ENCODE measurements at places on chromosomes 1 and 21.
A peak's percentile ranks its signal among the peaks of the same experiment; 100 is the strongest.

- ATAC-seq = peak; percentile 19
Measured at GRCh38 chr1:41360074-41360785, 1.0 kb upstream of the FOXO6 start.

GRCh38 chr1:187691439-187691838, 862.7 kb downstream of the PLA2G4A start:
- ATAC-seq = peak; percentile 61

- no peak for ATAC-seq
Measured at GRCh38 chr1:48873944-48874343, 97.3 kb upstream of the BEND5 start.

- no peak for ATAC-seq
Measured at GRCh38 chr1:224339442-224340033, 9.6 kb upstream of the NVL start.

- no peak for ATAC-seq
Measured at GRCh38 chr1:227004796-227005195, 64.7 kb downstream of the COQ8A start.

GRCh38 chr1:65260851-65261473, 48.4 kb upstream of the DNAJC6 start:
- peak; percentile 75 for ATAC-seq

- no peak for ATAC-seq
Measured at GRCh38 chr1:4319496-4319895, 334.9 kb upstream of the AJAP1 start.

- no peak for ATAC-seq
Measured at GRCh38 chr1:84409888-84410287, 11.6 kb downstream of the DNASE2B start.

DNA sequence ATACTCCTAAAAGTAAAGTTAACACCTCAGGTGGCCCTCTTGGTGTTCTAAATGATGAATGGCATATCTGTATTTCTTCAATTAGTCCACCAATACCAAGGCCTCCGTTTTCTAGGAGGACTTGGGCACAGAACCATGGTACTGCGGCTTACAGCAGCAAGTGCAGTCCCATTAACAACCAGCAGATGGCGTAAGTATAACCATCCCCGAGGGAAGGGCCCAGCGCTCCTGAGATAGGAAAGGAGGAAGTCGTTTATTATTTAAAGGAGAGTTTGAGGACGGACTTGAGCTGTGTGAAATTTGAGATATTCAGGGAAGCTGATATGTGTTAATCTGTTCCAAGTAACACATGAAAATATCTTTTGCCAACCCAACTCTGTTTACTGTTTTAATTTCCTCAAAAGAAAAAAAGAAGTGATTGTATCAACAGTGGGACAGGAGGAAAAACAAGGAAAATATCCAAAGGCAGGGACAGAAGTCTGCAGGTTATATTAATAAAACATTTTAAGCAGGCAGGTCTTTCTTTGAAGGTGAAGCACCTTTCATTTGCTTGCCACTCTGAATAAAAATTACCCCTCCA, 37.7 kb upstream of the KCNJ15 start:
- peak; percentile 77 for ATAC-seq

- ATAC-seq = no peak
Measured at GRCh38 chr1:34262921-34263320, 86.2 kb downstream of the C1orf94 start.

GRCh38 chr1:10288029-10288615, 77.8 kb downstream of the KIF1B start:
- no peak for ATAC-seq

DNA sequence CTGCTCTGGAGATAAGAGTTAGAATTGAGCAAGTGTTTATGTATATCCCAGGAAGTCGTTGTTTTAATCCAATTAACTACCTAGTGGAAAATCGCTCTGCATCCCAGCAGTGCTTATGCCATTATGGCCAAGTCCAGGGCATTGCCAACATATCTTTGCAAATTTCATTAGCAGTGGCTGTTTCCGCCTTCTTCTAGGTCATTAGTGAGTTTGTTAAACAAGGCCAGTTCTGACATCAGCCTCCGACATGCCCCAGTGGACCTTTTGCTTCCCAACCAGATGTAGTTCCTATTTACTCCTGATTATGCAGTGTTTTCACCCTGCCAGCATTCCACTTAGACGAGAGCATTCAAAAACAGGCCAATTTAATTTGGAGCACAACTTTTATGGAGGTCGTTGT, 106.8 kb upstream of the FAM78B start:
- ATAC-seq = no peak

DNA sequence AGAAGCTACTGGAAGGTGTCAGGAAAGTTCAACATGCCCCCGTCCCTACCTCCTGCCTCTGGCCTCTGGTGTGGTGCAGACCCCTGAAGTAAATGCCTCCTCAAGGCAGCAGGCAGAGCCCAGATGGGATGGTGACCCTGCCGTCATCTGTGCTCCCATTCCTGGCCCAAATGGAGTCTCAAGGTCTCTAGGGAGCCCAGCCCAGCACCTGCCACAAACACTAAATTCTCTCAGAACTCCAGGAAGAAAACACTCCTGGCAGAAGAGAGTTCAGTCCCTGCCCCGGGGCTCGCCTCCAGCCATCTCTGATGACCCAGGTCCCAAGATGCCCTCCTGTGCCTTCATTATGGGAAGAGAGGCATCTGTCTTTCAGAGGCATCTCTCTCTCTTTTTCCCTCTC, 261.6 kb upstream of the TMEM51 start:
- no peak for ATAC-seq

GRCh38 chr1:172589553-172589952, 56.6 kb downstream of the SUCO start:
- ATAC-seq = no peak

DNA sequence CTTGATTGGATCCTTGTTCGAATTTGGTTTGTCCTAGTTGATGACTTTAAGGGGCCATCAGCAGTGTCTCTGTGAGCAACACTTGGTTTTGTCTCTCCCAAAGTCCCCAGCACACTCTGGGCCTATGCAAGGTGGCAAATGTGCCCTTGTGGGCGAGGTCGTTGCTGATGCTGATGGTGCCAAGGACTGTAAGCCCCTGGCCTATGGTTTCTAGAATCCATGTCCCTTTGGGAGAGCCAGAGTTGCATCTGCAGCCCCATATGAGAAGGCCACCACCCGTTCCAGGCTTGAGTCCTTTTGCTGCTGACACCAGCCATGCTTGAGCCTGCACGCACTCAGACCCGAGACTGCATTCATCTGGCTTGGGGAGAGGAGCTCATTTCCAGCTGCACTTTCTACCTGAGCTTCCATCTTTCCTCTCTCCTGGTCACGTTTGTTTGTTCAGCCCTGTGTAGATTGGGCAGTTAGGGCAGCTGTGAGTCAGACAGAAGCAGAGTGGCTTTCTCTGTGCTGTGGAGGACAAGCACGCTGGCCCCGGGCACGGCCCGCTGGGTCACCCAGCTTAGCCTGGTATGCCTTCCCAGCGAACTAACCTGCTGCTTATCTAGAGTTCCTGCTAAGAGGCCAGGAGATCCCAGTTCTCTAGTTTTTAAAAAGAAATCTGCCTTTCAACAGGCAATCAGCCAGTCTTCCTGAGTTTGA, 52.1 kb upstream of the CSF3R start:
- no peak for ATAC-seq

GRCh38 chr1:195709821-195710220, 898.4 kb downstream of the KCNT2 start:
- ATAC-seq = no peak

DNA sequence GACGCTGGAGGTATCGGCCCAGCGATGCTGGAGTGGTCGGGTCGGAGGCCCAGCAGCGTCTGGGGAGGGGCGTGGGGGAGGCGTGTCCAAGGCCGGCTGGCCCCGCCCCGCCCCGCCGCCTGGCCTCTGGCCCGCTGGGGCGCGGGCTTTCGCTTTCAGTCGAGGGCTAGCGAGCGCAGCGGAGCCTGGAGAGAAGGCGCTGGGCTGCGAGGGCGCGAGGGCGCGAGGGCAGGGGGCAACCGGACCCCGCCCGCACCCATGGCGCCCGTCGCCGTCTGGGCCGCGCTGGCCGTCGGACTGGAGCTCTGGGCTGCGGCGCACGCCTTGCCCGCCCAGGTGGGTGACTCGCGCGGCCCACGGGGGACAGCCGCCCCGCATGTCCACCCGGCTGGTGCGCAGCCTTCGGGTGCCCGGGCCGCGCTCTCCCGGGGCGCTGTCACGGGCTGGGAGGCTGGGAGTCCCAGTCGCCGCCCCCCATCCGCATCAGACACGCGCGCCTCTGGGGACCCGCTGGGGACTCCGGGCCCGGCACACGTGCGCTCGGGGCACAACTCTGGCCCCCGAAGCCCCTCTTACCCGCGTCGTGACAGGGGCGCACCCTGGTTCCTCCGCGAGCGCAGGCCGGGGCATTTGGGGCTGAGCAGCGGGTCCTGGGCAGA, at the start of gene TNFRSF1B:
TNFRSF1B (plus strand) TSS at position 158 of the 659 bp plus-strand sequence; CDS start at position 259, 101 bp downstream.
- ATAC-seq = peak; percentile 44

- no peak for ATAC-seq
Measured at GRCh38 chr1:41980827-41981653, 62.3 kb upstream of the HIVEP3 start.

DNA sequence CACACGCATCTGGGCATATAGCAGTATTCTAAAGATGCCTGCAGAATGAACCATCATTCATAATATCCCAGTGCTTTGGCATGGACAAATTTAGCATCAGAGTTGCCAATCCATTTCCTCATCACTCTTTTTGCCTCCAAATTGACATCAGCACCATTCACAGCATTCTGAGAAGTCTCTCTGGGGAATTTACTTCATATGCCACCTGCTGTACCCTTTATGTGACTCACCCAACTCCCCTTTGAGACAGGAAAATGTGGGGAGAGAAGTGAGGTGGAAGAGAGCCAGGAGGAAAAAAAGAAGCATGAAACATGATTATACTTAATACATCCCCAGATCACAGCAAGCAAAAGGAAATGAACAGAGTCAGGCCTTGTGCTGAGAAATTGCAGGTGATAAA, 37.4 kb downstream of the RAB3B start:
- no peak for ATAC-seq

DNA sequence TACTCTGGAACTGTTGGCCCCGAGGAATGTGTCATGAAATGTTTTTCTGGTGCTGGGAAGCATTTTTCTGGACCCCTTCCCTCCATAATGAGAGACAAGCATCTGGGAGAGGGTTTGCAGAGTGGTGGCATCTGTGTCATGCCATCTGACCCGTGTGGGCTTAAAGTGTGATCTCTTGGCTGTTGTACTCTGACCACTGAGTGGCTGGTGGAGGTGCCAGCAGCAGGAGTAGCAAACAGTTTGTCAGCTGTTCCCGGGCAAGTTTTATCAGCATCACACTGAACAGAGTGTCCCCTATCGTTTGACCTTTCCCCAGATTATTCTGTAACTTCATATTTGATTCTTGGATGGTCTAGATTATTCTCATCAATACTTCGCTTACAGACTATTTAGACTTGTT, 150.1 kb downstream of the HHAT start:
- no peak for ATAC-seq

- no peak for ATAC-seq
Measured at GRCh38 chr1:214920337-214920736, 162.2 kb upstream of the KCNK2 start.

DNA sequence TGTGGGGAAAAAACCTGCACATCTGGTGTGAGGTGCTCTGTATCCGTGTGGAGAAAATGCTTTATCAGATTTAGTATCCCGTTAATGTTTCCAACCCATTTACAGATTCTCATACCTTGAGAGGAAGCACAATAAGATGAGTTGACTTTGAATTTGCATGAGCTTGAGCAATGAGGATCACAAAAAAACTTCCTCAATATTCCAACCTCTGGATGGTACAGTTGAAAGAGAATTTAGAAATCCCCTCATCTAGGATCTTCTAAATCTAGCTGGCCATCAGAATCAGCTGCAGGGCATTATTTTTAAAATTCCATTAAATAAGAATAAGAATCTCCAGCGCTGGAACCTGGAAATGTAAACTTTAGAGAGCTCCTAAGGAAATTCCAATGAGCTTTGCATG, 82.5 kb upstream of the NR5A2 start:
- no peak for ATAC-seq

GRCh38 chr1:112359961-112360767, 35.9 kb upstream of the CTTNBP2NL start:
- ATAC-seq = peak; percentile 15

DNA sequence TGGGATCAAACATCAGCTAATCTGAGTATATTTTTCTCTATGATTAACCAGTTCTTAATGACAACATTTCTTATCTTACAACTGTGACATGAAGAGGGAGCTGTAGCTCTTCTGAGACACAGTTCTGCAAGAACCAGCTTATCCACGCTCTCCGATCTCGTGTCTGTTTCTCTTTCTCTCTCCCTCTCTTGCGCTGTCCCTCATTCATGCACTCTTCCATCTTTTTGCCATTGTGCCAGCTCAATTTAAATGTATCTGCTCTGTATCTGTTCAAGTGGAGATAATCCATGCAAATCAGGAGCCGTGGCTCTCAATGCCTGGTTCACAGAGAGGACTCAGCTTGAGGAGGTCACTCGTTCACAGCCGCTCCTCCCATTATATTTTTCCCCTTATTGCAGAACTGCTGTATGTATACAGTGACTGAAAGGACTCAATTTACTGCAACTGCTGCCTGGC, 494.7 kb upstream of the ADGRL2 start:
- ATAC-seq = peak; percentile 70

DNA sequence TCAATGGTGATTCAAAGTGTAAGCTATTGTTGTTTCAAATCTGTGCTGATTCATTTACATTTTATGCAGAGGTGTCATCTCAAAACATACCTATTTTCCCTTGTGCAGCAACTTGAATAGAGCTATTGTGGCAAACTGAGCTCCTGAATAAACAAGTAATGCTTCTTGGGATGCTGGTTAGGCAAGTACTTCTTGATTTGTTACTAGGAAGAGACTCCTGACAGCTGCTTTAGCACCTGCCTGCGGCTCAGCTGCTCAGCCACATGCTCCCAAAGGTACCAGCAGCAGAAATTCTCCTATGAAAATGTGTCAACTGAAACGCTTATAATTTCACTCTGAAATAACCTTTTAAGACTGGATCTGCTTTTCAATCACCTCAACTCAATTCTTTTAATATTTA, 352.3 kb downstream of the RYR2 start:
- ATAC-seq = peak; percentile 88

DNA sequence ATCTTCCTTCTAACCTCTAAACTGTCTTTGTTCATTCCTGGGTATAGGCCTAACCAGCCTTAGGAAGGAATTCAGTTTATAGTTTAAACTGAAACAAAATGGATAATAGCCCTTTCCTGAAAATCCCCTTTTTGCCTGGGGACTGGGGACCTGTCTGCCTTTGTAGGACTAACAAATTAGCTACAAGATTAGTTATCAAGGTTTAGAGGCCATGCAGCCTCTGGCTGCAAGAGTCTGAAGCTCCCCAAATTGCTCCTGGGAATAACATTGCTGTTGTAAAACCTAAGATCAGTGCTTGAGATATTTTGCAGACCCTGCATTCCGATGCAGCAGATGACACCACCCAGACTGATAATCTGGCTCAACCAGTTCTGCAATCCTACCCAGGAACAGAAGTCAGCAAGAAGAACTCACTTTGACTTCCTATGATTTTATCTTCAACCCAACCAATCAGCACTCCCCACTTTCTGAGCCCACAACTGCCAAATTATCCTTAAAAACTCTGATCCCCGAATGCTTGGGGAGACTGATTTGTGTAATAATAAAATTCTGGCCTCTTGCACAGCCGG, 96.6 kb upstream of the ETV3 start:
- no peak for ATAC-seq
